ENCODE measurements at places on chromosomes 4 and X.

GRCh38 chr4:5973033-5973432 lies 45.2 kb downstream of the C4orf50 start:
- no peak for DNase-seq

- DNase-seq: peak; percentile 58
These were observed 159.7 kb downstream of the NSUN7 start for GRCh38 chr4:40909363-40909876.

- DNase-seq: no peak
These were observed 21.6 kb downstream of the ZFYVE28 start for GRCh38 chr4:2396781-2397368.

GRCh38 chr4:146458594-146458993 lies 63.1 kb downstream of the SLC10A7 start:
- DNase-seq: no peak

GRCh38 chrX:130336531-130336930 lies 3.2 kb upstream of the SLC25A14 start:
- no peak for DNase-seq

DNA sequence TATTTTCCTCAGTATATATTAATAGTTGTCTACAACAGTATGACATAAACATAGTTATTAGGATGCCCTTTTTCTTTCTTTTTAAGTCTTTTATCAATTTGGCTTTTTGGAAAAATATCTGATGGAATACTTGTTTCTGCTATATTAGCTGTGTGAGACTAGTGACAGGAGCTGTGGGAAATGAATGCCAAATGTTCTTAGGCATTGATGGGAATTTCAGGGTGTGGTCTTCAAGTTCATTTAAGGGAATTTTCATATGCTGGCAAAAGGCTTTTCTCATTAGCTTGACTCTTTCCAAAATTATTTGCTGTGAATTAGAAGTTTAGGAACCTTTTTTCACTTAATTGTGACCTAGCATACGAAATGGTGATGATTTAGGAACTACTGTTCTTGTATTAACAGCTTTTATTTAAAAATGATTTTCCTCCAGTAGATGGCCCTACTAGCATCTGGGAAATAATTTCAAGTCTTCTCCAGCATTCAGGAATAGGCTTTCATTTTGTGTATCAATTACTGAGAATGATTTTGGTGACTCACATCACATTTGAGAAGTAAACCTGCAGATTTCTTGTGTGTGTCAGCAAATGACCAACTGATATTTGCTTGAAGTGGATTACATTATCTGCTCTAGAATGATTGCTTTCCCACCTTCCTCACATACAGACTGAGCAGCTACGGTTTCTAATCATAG lies 70.9 kb downstream of the HTT start:
- peak; percentile 41 for DNase-seq

GRCh38 chr4:124712372-124713184 lies at the start of gene ANKRD50:
Gene ANKRD50 (minus strand): TSS chr4:124712732. CDS start chr4:124710511, 2,221 bp downstream.
- DNase-seq: peak; percentile 96

DNA sequence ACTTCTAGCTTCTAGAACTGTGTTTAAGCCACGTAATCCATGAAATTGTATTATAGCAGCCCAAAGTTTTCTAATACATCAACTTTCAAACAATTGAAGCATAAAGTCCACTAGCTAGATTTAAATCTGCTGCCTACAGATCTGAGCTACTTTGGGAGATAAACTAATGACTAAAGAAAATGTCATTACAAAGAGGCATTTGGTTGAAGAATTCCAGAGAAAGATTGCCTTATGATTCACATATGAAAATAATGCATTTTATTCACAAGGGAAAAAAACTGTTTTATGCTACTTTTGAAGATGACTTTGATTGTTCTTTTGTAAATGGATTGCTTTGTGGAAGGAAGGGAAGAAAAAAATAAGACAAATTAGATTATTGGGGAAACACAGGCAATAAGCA lies 124.1 kb upstream of the SLIT2 start:
- DNase-seq: peak; percentile 19

- DNase-seq: no peak
These were observed 22.2 kb downstream of the CLCN4 start for GRCh38 chrX:10178866-10179463.

Data from AG10803 (cell line).